Stimulated activated CD8-positive, alpha-beta memory T cell treated with anti-CD3 and anti-CD28 coated beads, Interleukin-4, amount 100 ng/mL, for 4 hours (primary cell): ENCODE measurements at places on chromosomes 1 and 21.

DNA sequence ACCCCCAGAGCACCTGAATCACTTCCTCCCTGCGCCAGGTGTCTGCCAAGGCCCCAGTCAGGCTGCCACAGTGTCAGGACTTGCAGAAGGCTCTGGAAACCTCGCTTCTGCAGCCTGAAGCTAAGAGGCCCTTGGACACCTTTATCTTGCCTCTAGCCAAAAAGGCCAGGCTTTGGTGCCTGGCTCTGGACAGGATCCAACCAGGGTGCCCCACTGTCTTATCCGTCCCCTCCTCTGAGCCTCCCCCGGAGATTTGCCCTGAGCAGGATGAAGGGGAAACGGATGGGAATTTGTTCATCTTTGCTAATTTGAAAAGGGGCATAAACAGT is 12.8 kb upstream of the CLSTN1 start:
- no peak for DNase-seq

GRCh38 chr1:25586181-25586588 is 30.4 kb upstream of the MAN1C1 start:
- no peak for DNase-seq

DNA sequence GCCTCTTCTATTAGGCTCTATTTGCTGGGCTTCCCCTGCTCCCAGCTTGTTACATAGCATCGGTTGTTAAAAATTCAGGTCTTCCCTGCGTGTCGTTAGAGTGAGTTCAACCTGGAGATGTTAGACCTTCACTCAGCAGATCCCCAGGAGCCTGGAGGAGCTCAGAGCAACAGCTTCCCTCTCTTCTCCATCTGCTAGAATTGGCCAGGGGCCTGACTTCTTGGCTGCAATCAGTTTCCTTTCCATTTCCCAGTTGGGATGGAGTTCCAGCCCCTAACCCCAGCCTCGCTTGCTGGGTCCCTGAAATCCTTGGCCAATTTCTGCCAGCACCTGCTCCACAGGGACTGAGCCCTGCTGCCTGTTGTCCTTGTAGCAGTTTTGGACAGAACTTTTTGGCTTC is 55.9 kb downstream of the MT1HL1 start:
- DNase-seq: no peak

- no peak for DNase-seq
Measured at GRCh38 chr1:242081446-242081845, 82.5 kb upstream of the MAP1LC3C start.

- no peak for DNase-seq
Measured at GRCh38 chr1:150551784-150552127, 2.5 kb downstream of the ADAMTSL4 start.

DNA sequence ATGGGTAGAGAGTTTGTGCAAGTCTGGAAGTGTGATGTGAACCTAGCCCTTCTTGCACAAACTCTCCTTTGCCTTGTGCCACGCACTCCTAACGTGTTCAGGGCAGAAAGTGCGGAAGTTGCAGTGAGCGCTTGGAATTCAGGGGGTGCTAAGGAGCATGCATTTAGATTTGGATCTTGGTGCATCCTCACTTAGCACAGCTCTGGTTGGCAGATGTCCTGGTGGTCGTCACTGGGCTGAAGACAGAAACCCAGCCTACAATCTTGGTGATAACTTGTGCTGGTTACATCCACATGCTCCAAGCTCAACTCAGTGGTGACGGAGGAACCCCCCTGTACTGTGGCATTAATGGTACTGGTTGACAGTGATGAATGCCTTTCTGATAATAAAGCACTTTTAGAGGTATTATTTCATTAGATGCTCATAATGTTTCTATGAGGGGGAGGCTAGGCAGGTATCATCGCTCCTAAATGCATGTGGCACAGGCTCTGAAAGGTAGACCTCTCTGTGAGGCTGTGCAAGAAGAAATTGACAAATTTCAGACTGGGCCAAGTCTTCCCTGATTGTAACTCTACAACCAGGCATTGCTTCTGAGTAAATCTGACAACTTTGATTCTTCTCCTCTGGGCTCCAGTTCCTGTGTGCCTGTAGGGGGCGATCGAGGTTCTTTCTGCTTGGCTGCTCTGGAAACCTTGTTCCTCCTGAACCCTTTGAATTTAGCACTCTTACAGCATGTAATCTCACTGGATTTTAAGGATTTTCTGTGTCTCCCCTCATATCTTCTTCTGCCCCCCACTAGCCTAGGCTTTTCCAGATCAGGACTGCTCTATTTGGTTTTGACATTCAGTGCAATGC is 40.6 kb downstream of the MAPKAPK2 start:
- DNase-seq: no peak

GRCh38 chr1:96515925-96516324 is 205.7 kb upstream of the PTBP2 start:
- no peak for DNase-seq

DNA sequence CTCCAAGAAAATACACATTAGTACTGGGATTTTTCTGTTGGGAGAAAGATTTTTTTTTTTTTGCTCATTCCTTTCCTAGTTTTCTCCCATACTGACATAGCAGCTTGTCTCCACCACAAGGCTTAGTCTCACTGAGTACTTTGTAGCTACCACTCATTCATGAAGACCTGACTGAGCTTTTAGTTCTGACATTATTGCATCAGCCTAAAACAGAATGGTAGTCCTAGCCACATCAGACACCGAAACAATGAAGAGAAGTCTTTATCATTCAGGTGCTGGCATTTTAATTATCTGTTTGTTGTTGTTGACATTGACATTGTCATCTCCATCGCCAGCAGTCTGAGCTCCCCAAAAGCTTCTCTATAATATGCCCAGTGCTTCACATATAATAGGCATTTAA is 21.1 kb upstream of the C1orf21 start:
- DNase-seq: no peak

DNA sequence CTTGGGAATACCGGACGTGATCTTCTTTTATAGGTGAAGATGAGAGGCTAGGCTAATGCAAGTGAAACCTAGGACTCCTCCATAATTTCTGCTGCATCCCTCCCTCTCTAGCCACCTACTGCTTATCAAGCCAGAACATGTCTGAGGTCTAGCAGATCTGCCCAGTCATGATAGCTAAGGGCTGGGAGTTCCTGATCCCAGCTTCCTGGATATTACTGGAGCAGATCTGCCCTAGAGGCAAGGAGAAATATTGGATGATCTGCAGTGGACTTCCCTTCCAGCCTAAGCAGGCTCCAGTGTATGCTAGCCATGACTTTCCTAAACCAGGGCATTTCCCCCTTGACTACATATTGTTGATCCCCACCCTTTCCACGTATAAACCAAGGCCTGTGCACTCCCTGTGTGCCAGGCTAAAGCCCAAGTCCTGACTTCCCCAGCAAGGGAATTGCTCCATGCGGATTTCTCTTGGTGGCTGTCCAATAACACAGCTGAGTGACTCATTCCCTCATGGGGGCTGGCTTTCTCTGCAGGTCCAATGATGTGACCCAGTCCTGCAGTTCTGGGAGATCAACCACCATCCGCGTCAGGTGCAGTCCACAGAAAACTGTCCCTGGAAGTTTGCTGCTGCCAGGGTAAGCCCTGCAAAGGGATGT is 15.5 kb upstream of the SARS1 start:
- no peak for DNase-seq

DNA sequence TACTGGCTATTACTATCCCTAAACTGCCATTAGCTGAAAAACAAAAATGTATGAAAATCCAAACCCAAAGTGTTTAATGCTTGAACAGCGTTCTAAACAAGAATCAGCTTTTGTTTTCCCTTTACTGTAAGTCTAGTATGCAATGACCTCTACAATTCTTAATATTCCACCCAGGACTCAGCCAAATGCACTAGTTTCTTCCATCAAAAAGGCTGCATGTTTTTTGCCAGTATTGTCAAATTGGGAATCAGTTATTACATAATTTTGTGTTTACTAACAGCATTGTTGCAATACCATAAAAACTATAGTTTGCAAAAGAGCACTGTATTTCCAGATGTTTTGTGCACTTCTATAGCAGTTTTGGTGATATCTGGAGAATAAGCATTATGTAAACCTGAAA is 634.5 kb downstream of the LTN1 start:
- DNase-seq: no peak

- no peak for DNase-seq
Measured at GRCh38 chr1:33316601-33317000, 4.3 kb downstream of the A3GALT2 start.

DNA sequence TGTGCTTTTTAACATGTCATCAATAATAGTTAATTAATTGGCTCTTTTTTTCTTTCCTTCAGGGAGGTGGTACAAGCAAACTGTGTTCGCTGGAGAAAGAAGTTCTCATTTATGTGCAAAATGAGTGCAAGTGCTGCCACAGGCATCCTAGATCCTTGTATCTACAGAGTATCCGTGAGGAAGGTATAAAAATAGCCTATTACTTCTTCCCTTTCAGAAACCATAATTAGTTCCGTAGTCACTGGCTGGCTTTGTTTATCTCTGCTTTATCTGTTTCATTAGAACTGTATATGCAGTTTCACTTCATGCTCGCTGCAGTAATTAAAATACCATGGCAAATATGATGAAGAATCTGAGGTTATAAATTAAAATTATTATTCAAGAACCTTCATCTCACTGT is 40.6 kb downstream of the EEIG2 start:
- no peak for DNase-seq

- DNase-seq: no peak
Measured at GRCh38 chr1:185408700-185409270, 91.7 kb upstream of the IVNS1ABP start.

DNA sequence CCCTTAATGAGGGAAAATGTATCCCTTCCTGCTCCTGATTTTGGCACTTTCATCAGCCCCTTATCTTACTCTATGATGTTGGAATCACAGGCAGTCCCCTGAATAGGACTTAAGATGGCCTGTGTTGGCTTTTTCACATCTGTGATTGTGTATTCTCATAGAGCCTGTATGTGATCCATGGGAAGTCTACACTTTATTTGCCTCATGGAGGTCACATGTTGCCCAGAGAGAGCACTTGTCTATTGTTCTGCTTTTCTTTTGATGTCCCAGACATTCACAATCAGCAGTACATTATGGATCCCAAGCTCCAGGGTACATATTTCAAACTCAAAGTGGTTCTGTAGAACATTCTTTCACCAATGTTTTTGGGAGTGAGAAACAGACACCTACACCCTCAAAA is 885.2 kb upstream of the ADGRL2 start:
- no peak for DNase-seq

DNA sequence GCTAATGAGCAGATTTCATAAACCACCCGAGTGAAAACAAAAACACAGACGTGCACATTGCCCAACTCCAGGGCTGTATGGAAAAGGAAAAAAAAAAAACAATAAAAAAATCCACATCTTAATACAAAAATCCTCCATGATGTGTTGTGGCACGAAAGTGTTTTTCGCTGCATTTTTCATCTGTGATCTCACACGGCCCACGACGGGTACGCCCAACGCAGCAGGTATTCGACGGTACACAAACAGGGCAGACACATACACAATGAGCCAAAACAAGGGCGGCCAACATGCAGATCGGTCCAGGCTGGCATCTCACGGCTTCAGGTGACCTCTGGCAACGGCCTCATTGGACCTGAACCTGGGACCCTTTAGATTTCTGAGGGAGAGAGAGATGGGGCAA is 31.1 kb downstream of the CASZ1 start:
- DNase-seq: no peak

DNA sequence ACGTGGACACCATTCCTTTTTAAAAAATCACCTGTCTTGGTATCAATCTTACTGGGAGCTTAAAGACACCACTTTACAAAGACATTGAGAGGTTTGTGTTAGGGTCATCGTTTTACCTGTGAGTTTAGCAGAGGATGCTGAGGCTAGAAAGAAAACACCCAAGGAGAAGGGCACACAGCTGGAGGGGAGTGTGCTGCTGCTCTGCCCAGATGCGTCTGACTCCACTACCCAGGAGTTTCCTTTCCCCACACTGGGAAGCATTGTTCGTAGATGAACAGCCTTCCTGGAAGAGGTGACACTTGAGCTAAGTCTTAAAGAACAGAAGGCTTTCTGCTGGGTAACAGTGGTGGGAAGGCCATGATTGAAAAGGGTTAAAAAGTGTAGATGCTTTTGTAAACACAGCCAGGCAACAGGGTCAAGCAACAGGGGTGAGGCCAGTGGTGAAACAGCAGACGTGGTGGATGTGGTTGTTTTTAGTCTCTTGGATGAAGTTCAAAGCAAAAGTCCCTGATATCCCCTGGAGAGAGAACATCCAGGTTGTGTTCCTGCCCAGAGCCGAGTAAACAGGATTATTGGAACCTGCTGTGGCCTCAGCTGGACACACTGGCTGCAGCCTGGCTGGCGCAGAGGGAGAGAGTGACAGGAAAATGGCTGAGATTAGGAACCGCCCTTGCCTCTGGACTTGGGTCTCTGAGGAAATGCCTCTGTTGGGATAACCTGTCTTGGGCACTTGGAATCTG is 198.6 kb upstream of the JUN start:
- no peak for DNase-seq

DNA sequence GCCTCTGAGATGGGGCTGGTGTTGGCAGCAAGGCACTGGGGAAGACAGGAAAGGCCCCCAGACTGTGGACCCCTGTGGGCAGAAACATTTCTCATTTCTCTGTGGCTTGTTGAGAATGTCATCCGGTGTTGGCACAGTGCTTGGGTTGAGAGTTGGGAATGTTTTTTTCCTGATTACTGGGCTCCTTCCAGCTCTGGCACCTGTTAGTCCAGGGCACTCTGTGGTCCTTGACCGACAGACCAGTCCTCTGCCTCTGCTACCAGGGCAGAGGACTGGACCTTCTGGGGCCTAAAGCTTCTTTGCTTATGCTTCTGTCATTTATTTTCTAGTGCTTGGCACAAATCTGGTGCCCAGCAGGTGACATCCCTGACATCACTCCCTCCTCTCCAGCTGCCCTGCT is 4.8 kb upstream of the SPRR5 start:
- DNase-seq: no peak

DNA sequence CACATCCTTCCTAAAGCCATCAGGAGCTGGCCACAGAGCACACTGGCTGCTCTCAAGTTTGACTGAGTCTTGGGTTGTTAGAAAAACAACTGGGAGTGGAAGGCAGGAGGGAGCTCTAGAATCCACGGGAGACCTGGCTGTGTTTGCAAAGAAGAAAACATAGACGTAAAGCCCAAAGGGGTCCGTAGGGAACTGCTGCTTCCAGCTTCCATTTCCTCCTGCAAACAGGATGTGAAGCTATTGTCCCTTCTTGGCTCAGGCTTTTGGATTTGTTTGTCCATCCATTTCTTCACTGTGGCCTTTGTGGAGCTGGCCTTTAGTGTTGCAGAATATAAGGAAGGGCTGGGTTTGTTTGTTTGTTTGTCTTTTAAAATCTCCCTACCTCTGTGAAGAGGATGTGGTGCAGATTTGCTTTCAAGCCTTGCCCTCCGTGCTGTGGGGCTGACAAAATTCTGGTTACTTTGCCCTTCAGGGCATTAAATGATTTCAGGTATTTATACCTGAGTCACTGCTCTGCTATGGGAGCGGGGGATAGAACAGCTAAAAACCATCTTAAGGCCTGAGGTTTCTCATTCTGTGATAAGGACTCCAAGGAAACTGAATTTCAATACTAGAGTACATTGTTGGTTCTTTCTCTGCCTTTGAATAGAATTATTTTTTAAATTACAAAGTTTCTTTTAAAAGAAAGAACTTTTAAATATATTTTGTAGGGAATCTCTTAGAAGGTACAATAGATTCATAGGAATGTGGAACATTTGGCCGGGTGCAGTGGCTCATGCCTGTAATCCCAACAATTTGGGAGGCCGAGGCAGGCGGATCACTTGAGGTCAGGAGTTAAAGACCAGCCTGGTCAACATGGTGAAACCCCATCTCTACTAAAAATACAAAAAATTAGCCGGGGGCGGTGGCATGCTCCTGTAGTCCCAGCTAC is 74.3 kb downstream of the MPZL1 start:
- no peak for DNase-seq
